ENCODE measurements at places on chromosomes 7 and 10.

- DNase-seq: no peak
Measured at GRCh38 chr10:31340343-31340742, 21.3 kb downstream of the ZEB1 start.

GRCh38 chr7:25850216-25850615 lies 301.8 kb upstream of the NFE2L3 start:
- no peak for DNase-seq

DNA sequence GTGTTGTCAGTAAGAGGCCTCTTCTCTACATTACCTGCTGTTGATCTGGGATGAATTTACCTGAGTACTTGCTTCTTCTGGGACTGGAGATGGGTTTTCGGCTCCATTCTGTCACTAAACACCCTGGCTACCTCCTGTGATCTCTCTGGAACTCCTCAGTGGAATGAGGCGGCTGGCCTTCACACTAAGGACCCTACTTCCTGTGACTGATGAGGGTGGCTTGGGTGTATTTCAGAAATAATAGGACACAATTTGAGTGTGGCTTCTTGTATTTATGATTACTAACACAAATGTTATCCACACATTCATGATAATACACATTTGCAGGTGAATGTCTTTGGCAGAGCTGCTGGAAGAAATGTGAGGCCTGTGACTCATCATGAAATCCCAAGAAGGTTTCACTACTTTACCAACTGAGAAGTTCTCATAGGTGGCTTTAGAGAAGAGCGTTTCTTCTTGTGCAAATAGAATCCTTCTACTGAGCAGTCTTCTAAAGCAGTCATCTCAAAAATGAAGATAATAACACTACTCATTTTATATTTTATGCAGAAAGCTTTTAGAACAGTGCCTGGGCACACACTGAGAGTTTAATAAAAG lies 21.3 kb upstream of the EVX1 start:
- DNase-seq: no peak

- no peak for DNase-seq
Measured at GRCh38 chr7:128215281-128215680, 25.8 kb upstream of the LEP start.

DNA sequence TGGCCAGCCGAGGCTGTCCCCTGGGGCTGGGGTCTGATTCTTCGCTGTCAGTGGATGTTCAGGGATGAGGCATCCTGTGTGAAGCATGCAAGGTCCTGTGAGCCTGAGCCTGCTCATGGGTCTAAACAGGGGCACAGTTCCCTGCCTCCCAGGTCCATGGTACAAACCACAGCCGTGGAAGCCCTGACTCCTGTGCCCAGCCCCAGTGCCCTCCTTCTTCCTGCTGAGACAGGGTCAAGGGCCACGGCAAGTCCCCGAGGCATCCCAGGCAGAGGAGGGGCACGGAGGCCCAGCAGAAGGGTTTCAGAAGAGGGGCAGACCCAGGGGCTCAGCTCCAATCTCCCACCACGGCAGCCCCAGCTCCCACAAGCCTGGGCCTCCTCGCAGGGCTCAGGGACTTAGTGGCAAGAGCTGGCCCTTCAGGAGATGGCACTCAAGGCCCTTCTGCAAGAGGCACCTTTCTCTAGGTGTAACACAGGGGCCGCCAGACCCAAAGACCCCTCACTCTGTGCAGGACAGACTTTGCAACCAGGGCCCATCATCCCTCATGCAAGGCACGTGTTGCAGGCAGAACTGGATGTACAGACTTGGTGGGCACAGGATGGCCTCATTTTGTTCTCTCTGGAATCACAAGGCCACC lies 248.8 kb downstream of the TCERG1L start:
- DNase-seq: no peak

DNA sequence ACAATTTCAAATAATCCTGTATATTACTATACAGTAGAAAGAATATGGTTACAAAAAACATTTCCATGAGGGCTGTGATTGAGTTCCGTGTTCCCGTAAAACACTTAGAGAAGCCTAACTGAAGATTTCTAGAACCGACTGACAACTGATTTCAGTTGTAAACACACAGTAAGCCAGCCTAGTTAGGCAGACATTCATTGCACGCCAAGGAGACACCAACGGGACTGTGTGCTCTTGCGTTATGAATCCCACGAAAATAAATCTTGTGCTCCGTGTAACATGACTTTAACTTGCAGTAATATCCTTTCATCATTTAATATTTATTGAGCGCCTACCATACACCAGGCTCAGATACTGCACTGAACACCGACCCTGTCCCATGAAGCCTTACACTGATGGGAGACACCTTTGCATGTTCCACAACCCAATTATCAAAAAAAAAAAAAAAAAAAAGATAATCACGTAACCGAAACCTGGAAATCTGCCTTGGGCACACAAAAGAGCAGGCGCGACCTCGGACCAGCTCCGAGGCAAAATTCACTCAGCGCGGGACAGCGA lies 420 bp upstream of the KLHL7 start:
- DNase-seq: no peak

GRCh38 chr10:24961582-24961981 lies 9.2 kb upstream of the PRTFDC1 start:
- DNase-seq: no peak

DNA sequence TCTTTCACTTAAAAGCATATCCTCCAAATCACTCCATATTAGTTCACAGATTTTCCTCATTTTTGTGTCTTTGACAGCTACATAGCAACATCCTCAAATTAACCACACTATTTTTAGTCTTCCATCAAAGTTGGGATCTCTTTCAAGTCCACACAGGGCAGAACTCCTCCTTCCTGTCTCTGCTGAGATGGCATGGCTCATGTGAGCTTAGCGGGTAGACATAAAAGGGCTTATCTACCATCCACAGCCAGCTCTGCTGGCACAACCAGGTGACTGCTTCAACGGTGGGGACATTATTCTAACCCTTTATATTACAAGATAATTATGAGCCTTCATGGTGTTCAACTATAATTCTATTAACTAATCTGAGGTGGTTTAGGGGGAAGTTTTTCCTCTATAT lies 35.5 kb downstream of the ICA1 start:
- DNase-seq: no peak

GRCh38 chr7:139095194-139095659 lies 14.3 kb downstream of the ZC3HAV1 start:
- DNase-seq: no peak

GRCh38 chr7:145478541-145478940 lies 638.1 kb upstream of the CNTNAP2 start:
- DNase-seq: no peak

DNA sequence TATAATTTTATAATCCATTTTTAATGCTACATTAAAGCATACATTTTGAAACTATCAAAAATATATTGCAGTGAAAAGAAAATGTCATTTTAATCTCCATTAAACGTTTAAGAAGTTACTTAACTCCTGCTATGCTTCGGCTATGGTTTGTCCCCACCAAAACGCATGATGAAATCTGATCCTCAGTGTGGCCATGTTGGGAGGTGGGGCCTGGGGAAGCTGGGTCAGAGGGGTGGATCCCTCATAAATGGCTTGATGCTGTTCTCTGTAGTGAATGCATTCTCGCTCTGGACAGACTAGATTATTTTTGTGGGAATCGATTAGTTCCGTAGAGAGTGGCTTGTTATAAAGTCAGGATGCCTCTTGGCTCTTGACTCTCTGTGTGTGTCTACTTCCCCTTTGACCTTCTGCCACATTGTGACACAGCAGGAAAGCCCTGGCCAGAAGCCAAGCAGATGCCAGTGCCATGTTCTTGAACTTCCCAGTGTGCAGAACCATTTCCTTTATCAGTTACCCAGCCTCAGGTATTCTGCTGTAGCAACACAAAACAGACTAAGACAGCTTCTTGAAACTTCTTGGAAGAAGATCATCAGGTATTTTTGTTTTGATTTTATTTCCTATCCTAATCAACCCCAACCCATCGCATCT lies 77.8 kb downstream of the TCERG1L start:
- DNase-seq: no peak

DNA sequence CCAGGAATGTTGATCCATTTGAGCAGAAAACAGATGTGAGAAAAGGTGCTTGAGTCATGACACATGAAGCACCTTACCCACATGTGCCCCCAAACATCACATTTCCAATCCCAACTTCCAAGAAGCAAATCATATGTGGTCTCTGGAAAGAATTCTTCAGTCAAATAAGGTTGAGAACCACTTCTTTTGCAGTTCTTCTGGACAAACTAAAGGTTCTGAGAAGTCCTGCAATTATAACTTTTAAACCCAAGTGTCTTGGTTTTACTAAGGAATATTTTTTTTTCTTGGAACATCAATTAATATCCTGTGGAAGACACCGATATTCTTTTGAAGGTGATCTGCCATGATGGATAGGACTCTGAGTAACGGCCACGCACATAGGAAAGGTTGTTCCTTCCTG lies 151.3 kb downstream of the MYOF start:
- DNase-seq: no peak

DNA sequence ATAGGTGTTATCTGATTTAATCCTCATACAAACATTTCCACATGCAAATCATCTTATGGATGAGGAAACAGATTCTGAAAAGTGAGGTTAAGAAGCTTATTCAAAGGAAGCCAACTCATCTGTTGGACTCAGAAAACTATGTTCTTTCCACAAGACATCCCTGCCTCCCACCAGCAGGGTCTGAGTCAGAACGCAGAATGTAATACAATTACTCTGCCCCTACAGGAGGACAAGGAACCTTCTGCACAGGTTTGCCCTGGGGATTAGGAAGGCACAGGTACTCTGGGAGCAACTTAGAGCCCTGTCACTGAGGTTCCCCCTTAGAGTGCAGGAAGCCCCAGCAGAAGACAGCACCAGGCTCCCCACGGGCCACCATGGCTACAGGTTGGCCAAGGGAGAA lies 255.7 kb downstream of the TNS3 start:
- DNase-seq: peak; percentile 50

GRCh38 chr10:78599122-78599853 lies 469.5 kb upstream of the ZMIZ1 start:
- DNase-seq: no peak

DNA sequence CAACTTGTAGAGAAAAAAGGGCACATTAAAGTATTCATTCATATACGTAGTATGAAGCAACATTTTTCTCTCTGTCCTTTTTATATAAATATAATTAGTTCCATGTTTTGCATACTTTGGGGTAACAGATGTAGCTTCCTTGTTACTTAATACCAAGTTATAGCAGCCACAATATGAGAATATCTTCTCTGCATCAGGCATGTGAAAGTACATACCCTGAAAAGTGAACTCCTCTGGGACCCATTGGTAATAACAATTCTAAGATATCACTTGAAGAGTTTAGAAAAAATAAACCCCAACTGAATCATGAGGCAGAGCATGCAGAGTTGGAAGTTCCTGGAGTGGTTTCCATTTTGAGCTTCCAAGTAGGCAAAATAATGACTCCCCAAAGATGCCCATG lies 2.4 kb upstream of the CRPPA start:
- no peak for DNase-seq

GRCh38 chr10:84562592-84562991 lies 234.2 kb downstream of the CCSER2 start:
- DNase-seq: no peak

DNA sequence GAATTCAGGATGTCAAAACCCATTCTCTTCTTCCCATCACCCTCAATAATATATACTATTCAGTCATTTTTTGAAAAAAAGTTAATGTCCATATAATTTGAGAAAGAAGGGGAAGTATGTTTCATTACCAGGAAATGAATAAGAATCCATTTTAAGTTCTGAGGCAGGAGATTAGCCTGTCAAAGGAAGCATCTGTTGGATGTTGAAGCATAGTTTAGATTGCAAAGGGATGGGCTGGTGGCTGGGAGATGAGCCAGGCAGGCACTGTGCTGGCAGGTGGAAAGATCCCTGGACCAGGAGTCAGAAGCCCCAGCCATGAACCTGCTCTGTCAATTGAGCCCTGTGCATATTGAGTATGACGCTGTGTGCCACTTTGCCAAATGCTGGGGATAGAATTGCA lies 48.4 kb upstream of the CRTAC1 start:
- DNase-seq: no peak

DNA sequence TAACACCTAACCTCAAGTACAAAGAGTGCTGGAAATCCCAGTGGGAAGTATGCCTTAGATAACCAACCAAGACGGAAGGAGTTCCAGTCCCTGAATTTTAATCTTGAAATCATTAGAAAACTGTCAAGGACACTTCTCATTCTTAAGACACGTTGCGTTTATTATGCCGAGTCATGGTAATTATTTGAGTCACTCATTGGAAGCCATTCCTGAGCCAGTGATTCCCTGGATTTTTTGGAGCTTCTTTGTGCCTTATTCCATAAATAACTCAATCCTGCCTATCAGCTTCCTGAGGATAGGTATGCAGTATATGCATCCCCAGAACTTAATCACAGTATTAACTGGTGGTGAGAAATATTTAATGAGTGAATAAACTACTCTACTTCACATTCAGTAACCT lies 77.4 kb downstream of the PPP1R17 start:
- DNase-seq: no peak

DNA sequence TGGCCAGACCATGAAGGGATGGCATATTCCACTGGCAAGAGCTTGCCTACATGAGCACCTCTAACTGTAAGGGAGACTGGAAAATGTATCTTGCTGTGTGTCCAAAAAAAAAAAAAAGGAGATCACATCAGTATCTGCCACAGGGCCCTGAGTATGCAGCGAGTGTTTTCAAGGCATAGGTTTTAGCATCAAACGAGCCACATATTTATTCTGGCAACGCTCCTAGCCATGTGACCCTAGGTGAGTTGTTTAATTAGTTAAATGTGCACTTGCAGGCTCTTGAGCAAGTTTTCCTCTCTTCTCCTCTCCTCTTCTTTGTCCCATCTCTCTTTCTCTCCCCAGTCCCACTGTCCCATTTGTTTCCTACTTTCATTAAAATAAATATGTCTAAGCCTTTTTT lies 428.7 kb upstream of the AKR1E2 start:
- no peak for DNase-seq

GRCh38 chr7:16106869-16107268 lies 314.5 kb downstream of the CRPPA start:
- DNase-seq: no peak

- no peak for DNase-seq
Measured at GRCh38 chr7:5426226-5426475, 2.5 kb upstream of the TNRC18 start.

DNA sequence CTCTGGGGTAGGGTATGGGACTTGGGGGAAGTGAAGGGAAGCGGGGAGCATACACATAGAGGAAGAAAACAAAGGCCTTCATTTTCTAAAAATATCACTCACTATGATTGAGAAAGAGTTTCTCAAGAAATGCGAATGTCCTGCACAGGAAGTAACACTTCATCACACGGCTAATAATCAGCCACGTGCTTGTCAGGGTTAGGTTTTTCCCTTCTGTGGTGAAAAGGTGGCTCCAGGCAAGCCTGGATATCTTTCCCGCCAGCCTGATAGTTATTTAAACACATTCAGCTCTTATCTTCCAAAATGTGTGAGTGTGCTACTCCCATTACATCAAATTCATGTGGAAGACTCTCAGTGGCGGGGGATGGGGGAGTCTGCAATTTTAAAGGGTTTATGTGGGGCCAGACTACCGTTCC lies 166.4 kb upstream of the ADO start:
- no peak for DNase-seq

- no peak for DNase-seq
Measured at GRCh38 chr7:151930026-151930653, 26.1 kb upstream of the GALNTL5 start.

- DNase-seq: no peak
Measured at GRCh38 chr7:23027261-23027660, 13.3 kb upstream of the HYCC1 start.
